ENCODE measurements at places on chromosomes 6 and 20.
A peak's percentile ranks its signal among the peaks of the same experiment; 100 is the strongest.

- peak; percentile 59 for DNase-seq
Observed at GRCh38 chr6:124927806-124928205, 34.4 kb upstream of the RNF217 start.

GRCh38 chr6:141498977-141499376, 633.7 kb upstream of the GJE1 start:
- DNase-seq, result no peak

DNA sequence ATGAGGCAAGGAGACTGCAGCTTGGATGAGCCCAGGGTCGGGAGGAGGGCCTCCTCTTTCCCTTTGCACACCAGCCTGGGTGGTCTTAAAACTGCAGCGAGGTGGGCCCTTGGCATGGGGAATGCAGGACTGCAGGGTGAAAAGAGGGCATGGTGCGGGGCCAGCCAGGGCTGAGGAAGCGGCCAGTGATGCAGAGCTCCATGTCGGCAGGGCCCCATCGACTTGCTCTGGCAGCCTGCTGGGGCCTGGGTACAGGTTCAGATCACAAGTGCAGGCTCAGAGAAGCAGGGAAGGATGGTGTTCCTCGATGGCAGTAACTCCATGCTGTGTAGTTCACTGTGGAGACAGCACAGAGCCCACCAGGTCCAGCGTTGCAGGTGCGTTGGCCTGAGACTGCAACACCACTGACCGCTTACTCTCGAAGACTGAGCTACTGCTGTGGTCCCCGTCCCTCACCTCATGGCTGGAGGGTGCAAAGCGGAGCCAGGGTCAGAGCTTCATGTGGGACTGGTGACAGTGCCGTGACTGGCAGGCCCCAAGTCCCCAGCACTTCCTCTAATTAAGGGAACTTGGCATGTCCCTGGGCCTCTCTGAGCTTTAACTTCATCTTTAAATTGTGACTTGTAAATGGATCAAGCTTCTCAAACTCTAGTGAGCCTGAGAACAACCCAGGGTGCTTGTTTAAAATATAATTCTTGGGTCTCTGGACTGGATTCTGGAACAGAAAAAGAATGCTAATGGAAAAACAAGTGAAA, 223.2 kb downstream of the SYNDIG1 start:
- DNase-seq, result no peak

DNA sequence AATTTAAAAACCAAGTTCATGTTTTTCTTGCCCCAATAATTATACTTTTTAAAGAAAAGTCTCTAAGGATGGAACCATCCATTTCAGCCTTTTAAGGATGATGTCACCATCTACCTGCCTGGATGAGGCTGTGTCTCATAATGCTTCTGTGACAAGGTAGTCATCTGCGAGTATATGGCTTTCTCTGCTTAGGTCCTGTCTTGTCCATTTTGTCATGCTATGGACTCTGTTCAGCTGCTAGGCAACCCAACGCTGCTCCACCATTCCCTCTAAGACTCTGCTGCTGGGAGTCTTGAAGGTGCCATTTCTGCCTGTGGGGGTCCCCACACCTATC, 459.8 kb upstream of the RUNX2 start:
- no peak for DNase-seq

DNA sequence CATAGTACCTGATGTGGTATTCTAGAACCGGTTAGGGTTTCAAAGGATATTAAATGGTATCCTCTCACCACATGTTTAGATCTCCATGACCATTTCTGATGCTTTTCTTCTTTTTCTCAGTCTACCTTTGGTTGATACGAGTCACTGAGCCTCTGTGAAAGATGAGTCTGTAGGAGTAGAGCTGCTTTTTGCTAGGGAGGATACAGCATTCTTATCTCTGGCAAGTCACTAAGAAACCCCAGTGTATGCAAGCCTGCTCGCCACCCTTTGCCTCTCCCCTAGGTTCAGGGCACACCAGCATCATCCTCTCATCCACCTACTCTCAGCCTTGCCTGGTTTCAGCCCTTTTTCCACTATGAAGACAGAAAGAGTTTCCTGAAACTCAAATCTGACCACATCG, 89.9 kb downstream of the MTFR2 start:
- no peak for DNase-seq

GRCh38 chr6:45301348-45302142, 26.6 kb upstream of the RUNX2 start:
- DNase-seq, result no peak

DNA sequence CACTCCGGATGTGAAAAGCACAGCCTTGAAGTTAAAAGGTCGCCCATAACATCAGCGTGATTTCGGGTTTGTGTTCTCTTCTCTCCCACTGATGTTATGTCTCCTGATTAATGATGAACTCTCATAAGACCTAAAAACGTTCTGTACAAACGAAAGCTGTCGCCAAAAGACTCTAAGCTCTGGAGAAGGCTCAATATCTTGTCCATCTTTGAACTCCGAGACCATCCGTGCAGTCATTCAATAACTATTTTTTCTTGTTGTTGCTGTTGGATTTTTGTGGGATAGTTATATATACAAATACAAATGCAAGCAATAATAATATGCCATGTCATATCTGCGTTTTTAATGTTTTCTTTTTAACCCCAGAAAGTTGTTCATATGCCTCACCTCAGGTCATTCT, 291.8 kb upstream of the MARCKS start:
- peak; percentile 48 for DNase-seq

DNA sequence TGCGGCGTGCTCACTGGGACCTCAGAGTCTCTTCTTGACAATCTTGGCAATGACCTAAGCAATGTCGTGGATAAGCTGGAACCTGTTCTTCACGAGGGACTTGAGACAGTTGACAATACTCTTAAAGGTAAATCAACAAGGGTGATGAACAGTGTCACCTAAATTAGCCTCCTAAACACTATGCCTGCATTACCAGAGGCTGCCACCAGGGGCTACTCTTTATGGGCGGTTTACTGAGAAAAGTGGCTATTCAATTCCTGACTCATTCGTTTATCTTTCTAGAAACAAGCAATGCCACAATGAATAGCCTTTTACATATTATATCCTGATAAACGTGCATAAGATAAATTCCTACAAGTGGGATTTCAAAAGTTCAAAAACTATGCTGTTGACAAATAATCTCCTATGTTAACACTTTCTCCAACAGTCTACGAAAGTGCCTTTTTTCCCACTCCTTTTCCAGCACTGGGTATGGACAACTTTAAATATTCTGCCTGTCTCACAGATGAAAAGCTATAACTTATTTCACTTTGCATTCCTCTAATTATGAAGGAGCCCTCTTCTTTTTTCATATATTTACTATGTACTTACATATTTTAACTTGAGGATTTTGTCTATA, 1.3 kb downstream of the BPIFA2 start:
- no peak for DNase-seq

DNA sequence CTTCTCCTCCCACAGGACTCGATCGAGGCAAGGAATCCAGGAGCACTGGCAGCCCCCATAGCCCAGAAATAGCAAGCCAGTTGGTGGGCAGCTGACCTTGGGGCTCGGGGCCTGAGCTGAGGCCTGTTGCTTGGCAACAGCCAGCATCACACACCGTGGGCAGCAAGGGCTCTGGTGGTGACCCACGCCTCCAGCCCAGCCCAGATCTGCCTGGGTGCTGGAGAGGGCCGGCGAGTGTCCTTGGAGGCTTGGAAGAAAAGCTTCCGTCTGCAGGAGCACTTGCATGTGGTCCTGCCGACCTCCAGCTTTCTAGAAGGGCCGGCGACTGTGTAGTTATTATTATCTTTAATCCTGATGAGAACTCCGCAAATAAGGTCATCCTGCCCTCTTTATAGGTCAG, 67.3 kb downstream of the STK35 start:
- DNase-seq, result no peak

DNA sequence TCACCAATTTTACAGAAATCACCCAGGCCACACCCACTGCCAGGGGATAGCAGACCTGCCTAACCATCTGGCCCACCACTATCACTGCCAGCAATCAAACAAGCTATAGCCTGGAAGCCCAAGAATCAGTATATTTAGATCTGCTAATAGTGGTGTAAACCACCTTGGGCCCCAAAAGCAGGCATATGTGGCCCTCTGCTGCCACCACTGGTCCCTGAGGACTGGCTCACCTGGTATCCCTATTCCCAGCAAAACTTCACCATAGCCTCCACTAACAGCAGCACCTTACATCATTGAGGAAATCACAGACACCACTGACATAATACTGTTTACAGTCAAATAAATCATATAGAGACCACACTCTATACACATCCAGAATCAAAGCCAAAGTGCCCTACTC, 880.4 kb upstream of the MAN1A1 start:
- DNase-seq, result no peak

DNA sequence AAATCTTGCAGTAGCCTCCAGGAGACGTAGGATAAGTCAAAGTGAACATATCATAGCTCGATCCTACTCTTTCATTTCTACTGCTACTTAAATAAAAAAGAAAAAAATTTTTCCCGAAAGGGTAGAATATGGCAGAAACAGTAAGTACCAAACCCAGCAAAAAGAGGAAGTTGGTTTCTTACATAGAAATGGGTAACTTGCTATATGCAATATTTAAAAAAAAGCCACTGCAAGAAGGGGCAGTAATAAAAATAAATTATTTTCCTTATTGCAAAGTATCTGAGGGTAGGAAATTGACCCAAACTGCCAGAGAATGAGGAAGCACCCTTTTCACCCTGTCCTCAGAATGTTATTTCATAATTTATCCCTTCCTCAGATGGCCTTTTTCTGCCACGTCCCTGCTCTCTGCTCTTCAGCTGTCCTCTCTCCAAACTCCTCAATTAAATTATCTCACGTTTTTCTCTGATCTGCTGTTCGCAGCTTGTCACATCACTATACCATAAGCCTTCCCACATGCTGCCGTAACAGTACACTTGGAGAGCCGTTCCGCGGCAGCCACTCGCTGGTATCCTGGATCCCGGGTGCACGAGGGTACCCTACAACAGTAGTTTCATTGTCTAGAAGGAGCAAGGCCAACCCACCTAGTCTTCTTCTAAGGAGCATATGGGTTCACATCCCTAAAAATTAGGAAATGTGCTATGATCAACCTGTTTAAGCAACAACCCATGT, 149.6 kb downstream of the BACH2 start:
- DNase-seq, result no peak

DNA sequence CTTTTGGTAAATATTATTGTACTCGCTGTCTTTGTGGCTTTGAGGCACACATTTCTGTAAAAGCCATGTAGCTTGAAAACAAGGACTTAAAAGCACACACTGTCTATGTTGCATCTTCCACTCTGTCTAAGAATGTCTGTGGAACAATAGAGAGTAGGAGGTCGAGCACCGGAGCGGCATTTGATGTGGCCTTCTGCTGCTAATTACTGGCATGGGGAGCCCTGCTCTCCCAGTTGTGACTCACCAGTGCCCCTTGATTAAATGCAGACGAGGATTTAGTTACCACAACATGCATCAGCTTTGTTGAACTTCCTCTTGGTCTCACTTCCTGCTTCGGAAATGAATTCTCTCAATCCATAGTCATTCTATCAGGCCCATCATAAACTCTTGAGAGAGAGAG, 680.7 kb upstream of the SLC35B3 start:
- DNase-seq, result peak; percentile 78

DNA sequence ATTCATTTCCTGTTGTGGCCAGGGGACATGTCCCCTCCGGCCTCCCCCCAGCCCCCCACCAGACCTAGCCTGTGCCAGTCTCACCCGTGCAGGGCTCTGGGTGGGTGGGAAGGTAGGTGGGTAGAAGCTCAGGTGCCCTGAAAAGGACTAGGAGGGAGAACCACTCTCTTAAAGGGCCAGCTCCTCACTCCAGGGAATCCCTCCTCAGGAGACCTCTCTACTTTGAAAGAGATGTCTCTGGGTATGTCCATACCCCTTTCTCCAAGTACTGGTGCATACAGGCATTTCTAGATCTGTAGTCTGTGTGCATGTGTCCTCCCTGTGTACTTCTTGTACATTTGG, 60.8 kb upstream of the EPB41L1 start:
- DNase-seq, result no peak

- no peak for DNase-seq
Observed at GRCh38 chr6:52650941-52651340, 20.0 kb upstream of the TMEM14A start.

All from GM23248 (cell line).